ENCODE measurements at places on chromosomes 12 and 14.
A peak's percentile ranks its signal among the peaks of the same experiment; 100 is the strongest.

- no peak for DNase-seq
Observed at GRCh38 chr12:121239351-121240061, 29.6 kb downstream of the P2RX4 start.

GRCh38 chr12:100708591-100708990 is 86.0 kb upstream of the ANO4 start:
- no peak for DNase-seq

DNA sequence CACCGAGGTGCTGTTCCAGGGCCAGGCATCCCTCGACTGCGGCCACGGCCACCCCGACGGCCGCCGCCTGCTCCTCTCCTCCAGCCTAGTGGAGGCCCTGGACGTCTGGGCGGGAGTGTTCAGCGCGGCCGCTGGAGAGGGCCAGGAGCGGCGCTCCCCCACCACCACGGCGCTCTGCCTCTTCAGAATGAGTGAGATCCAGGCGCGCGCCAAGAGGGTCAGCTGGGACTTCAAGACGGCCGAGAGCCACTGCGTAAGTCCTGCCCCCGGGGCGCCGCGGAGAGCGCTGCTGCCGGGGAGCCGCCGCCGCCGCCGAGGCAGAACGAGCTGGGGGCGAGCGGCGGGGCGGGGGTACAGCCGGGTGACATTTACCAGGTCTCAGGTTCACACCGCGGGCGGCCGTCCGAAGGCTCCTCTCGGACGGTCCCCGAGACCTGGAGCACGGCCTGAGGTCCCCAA is 1.4 kb downstream of the PLXNC1 start:
- peak; percentile 19 for DNase-seq

GRCh38 chr14:88933191-88933590 is 108.7 kb downstream of the TTC8 start:
- peak; percentile 83 for DNase-seq

GRCh38 chr14:94050231-94050880 is 24.2 kb downstream of the OTUB2 start:
- no peak for DNase-seq

- no peak for DNase-seq
Observed at GRCh38 chr12:52686063-52686462, 5.9 kb upstream of the KRT1 start.

DNA sequence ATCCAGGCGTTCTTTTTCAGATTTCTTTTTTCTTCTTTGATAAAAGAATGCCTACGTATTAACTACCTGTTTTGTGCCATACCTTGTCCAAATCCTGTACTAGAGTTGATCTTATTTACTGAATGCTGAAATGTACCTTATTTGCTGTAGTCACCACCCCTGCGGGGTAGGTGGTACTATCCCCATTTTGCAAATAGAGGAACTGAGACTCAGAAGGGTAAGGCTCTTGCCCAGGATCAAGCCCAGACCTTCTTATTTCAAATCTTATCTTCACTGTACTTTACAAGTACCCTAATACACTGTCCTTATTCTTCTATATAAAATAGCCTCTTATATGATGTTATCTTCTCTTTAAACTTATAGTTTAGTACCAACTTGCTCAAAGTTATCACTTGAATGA is 206.5 kb downstream of the SLC41A2 start:
- no peak for DNase-seq

DNA sequence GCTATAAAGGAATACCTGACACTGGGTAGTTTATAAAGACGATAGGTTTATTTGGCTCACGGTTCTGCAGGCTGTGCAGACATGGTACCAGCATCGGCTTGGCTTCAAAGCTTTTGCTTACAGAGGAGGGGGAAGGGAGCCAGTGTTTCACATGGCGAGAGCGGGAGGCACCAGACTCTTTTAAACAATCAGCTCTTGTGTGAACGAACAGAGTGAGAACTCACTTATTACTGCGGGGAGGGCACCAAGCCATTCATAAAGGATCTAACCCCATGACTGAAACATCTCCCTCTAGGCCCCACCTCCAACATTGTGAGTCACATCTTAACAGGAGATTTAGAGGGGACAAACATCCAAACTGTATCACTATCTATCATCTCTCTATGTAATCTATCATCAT is 227.4 kb downstream of the TMEM132D start:
- DNase-seq, result no peak

GRCh38 chr12:110253176-110253575 is 27.9 kb upstream of the ATP2A2 start:
- DNase-seq, result no peak

DNA sequence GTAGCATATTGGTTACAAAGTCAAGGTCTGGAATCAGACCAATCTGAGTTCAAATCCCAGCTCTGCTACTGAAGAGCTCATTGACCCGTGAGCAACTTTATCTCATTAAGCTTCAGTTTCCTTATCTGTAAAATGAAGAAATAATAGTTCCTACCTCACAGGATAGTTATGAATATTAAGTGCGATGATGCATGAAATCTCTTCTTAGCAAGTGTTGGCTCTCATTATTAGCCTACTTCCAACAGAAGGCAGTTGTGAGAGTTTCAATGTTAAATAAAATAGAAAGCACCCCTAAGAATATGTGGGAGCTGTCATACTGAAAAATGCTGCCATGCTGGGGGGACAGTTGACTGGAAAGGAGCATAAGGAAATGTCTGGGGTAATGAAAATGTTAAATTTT is 39.0 kb upstream of the ITPR2 start:
- DNase-seq, result no peak

GRCh38 chr14:100416921-100417860 is 94.1 kb downstream of the SLC25A47 start:
- DNase-seq, result no peak

- no peak for DNase-seq
Observed at GRCh38 chr12:31037931-31038330, 35.7 kb upstream of the DDX11 start.

DNA sequence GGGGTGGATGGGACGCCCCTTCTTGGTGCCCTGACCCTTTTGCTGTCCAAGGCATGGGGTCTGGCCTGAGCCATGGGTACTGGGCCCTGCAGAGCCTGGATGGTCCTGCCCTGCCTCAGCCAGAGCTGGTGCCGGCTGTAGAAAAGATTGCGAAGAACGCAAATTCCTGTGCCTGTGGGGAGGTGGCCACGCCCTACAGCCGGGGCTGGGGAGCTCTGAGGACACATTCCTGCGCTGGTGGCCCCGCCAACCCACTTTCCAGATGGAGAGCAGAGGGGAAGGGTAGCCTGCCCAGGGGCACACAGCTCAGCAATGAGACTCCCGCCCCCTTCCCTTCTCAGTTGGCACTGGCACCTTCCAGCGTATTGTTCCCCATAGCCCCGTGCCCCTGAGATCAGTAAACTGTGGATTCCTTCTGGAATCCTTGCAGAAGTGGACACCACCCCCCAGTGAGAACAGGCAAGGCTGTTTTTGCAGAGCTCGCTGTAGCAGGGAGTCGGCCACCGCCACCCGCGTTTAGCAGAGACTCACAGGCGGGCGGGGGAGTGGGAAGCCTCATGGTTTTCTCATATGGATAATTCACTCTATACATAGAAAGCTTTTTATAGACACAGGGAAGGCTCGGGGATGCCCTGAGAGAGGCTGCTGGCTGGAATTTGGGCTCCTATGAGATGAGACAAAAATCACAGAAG is 8.6 kb downstream of the INF2 start:
- no peak for DNase-seq

DNA sequence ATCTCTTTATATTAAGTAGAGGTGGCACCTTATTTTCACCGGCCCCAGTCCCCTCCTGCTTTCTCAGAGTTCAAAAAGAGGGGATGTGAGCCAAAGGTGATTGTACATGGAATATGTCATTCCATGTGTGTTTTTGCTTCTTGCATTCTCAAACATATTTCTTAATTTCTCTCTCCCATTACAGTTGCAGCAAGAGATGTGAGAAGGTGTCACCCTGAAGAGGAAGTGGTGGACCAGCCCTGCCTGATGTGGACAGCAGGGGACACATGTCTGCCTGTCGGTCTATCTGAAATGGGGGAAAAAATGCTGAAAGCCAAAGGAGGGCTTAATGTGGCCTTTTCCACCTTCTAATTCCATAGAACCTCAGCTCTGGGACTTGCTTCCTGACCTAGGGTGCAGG is 1.9 kb upstream of the FOXN3 start:
- no peak for DNase-seq

- no peak for DNase-seq
Observed at GRCh38 chr12:93729934-93730333, 52.8 kb downstream of the CRADD start.

DNA sequence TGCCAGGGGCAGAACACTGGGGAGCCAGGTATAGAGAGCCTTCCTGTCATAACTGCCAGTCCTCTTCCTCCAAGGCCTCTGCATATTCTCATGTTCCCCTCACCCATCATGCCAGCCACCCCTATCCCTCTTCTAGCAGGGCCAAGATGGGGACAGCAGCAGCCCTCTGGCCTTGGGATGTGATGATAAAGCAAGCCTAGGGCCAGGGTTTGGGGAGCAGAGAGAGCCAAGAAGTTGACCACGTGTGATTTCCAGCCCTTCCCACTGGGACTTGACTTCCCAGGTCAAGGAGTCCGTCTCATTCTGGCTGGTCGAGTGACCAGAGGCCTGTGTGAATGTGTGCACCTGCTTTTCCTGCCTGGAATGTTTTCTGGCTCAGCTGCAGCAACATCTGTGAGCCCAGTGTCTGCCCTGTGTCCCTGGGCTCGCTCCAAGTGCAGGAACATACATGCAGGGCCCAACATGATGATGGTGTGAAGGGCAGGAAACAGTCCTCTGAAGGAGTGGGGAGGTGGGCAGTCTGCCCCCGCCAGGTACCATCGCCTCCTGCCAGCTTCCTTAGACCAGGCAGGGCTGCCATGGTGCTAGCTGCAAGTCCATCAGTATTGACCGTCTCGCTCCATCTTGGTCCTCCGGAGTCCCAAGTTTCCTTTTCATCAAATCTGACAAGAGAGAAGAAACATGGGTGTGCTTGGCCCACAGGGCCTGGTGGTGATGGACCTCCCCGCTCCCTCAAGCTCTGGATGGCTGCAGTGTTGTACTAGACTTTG is 21.0 kb downstream of the VASH1 start:
- DNase-seq, result no peak

DNA sequence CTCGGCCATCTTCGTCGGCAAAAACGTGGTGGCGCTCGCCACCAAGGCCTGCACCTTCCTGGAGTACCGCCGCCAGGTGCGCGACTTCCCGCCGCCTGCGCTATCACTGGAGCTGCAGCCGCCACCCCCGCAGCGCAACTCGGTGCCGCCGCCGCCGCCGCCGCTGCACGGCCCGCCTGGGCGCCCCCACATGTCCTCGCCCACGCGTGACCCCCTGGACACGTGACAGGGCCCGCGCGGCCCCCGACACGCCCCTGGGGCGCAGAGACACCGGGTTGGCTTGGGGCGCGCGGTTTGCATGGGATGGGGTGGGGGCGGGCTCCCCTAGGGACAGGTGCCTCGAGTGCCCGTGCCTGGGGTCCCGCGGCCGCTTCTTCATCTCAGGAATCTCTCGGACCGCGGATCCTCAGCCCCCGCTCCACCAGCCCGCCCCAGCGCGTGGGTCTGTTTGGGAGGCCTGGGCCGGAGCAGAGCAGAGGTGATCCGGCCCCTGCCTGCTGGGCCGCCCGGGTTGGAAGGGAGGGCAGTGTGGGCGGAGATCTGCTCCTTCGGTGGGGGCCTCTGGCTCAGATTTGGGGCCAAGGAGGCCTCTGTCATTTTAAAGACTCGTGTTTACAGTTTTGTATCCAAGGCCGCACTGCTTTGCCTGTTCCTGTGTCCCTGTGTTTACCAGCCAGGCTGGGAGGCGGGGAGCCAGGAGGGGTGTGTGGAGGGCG is 3.3 kb downstream of the TMEM121 start:
- no peak for DNase-seq

- DNase-seq, result no peak
Observed at GRCh38 chr12:5620896-5621295, 189.0 kb downstream of the NTF3 start.

DNA sequence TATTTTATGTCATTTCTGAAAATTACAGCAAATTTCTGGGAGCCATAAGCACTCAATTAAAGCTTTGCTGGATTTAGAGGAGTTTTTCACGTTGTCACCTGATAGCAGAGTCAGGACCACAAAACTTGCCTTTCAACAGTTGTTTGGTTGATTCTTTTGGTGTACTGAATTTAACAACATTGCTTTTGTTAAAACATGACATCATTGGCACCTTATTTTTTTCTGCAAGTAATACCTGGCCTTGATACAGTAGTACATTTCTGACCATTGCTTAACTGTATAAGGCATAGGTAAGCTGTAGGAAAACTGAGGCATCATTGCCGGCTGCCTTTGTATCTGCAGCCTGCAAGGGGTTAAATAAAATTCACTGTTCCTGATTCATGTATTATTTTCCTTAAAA is 4.5 kb upstream of the BCL11B start:
- DNase-seq, result no peak

GRCh38 chr12:109440851-109441490 is 36.1 kb downstream of the KCTD10 start:
- DNase-seq, result peak; percentile 68

GRCh38 chr14:40487824-40488223 is 1055.6 kb upstream of the FBXO33 start:
- no peak for DNase-seq

- DNase-seq, result no peak
Observed at GRCh38 chr12:16564675-16565074, 41.3 kb downstream of the LMO3 start.

DNA sequence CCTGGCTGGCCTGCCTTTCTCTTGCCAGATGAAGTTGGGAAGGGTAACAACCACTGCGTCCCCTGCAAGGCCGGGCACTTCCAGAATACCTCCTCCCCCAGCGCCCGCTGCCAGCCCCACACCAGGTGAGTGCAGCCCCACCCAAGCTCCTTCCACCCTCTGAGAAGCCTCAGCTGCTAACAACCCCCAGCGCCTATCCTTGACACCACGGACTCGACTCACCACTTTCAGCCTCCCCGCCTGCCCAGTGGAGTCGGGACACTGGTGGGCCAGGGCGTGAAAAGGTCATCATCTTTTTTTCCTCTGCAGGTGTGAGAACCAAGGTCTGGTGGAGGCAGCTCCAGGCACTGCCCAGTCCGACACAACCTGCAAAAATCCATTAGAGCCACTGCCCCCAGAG is 2.1 kb downstream of the LTBR start:
- DNase-seq, result no peak

- DNase-seq, result no peak
Observed at GRCh38 chr12:19243551-19243950, 114.0 kb downstream of the PLEKHA5 start.

- no peak for DNase-seq
Observed at GRCh38 chr14:46490238-46490685, 161.3 kb downstream of the RPL10L start.

GRCh38 chr12:116971222-116971621 is 60.5 kb downstream of the FBXW8 start:
- DNase-seq, result no peak

GRCh38 chr12:58433959-58434358 is 486.3 kb downstream of the LRIG3 start:
- DNase-seq, result no peak
